ENCODE measurements at places on chromosomes 6 and 20. TPM values are rescaled to one million over a fixed set of nuclear protein-coding genes. Genes with fewer than 3 reads are reported as not detected.
A peak's percentile ranks its signal among the peaks of the same experiment; 100 is the strongest.

PRDM1 gene
- 0.37 TPM for total RNA-seq

TFAP2C gene
- total RNA-seq = not detected

CDH26 gene
- total RNA-seq = 0.59 TPM

DNAAF9 gene
- 4.4 TPM for total RNA-seq

RBBP8NL gene
- under 0.01 TPM for total RNA-seq

BNIP5 gene
- total RNA-seq = not detected

MAP3K5 gene
- total RNA-seq = 18.0 TPM

JPH2 gene
- 1.3 TPM for total RNA-seq

- no peaks in the 10 kb centered on the region for H3K27me3 ChIP-seq
- peaks cover 11% of the 10 kb centered on the region for H3K4me1 ChIP-seq
- no peaks in the 10 kb centered on the region for H3K36me3 ChIP-seq
- peak overlapping the region; percentile 28 for H3K27ac ChIP-seq
Measured at GRCh38 chr6:95094751-95095663, 482.3 kb upstream of the MANEA start.

- no peak overlapping the region for H3K27ac ChIP-seq
- no peak for DNase-seq
- H3K4me1 ChIP-seq = peaks cover 5% of the 10 kb centered on the region
- no peaks in the 10 kb centered on the region for H3K27me3 ChIP-seq
- H3K4me3 ChIP-seq = no peak overlapping the region
Measured at GRCh38 chr6:169677096-169677495, 24.7 kb downstream of the WDR27 start.

DNA sequence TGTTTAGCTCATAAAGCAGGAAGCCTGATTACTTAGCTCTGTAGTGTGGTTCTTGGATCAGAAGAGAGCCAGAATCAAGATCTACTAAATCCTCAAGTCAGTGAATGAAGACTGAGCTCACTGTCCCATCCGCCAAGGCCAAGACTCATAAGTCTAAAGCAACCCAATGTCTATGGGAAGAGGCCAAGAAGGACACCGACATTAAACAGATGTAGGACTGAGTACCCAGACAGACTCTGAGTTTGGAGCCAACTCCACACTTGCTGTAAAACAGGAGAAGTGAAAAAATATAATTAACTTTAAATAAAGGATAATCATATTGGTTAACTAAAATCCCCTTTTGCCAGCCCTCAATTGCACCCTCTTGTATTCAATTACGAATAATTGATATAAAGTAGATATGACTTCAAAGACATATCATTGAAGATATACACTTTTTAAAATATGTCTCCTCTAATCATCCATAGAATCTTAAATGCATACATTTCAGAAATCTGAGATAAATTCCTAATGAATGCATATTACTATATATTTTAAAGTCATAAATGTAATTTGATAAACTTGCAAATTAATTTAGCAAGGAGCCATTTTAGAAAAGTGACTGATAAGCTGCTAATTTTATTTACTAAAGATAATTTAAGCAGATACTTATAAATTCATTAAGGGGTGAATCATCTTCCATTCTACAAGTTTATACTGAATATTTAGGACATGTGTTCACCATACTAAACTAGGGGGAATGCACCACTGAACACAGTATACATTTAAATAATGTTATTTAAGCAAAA lies 617.0 kb upstream of the ARID1B start:
- no peak for DNase-seq
- H3K4me3 ChIP-seq = no peak overlapping the region
- no peaks in the 10 kb centered on the region for H3K36me3 ChIP-seq
- no peaks in the 10 kb centered on the region for H3K4me1 ChIP-seq
- no peak overlapping the region for H3K27ac ChIP-seq

DNA sequence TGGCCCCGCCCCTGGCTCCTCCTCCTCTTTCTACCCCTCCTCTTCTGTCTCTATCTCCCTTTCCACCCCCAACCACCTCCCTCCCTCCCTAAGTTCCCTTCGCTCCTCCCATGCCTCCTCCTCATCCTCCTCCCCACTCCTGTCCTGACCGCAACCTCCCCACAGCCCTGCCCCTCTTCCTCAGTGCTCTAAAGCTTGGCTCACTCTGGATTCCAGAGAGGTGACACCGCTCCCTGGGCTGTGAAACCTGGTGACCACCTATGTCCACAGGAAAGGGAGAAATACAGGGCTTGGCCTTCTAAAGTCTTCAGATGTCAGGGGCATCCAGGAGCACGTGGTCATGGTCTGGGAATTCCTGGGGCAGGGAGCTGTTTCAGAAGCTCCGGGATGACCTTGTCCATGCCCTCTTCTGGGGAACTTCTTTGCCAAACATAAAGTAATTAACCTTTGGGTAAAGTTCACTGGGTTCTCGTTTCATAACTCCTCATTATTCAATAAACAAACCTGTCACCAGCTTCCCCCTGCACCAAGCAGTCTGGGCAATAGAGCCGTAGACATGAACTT lies 345 bp upstream of the CST5 start:
- no peak overlapping the region for H3K27ac ChIP-seq
- peaks cover 2% of the 10 kb centered on the region for H3K27me3 ChIP-seq
- H3K4me3 ChIP-seq = no peak overlapping the region
- no peaks in the 10 kb centered on the region for H3K36me3 ChIP-seq
- no peak for DNase-seq

Data from liver (tissue), 10 donors.